ENCODE measurements at places on chromosomes 7 and 10.
A peak's percentile ranks its signal among the peaks of the same experiment; 100 is the strongest.

DNA sequence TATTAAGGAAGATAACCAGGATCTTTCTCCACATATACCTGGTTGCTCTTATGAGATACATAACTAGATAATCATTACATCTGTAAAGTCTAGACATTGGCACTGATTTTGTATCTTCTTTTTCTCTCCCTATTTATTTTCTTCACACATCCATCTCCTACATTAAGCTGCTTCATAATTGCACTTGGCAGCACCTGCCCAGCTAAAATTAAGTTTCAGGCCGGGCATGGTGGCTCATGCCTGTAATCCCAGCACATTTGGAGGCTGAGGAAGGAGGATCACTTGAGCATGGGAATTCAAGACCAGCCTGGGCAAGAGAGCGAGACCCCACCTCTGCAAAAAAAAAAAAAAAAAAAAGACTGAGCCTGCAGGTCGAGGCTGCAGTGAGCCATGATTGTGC is 22.3 kb upstream of the AKR1B1 start:
- no peaks in the 10 kb centered on the region for H3K4me1 ChIP-seq
- peaks cover 3% of the 10 kb centered on the region for H3K27me3 ChIP-seq

DNA sequence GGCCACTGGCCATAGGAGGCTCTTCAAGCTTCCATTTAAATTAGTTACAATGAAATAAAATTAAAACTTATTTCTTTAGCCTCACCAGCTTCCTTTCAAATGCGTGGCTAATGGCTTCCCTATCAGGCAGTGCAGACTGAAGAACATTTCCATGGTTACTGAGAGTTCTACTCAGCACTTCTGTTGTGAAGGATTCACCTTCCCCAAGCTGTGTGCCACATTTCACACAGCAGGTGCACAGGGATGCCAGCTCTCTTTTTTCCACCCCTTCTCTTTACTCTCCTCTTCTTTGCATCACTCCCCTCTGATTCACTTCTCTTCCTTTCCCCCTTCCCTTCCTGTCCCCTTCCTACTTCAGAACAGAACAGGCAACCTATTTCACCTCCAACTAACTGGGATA is 833 bp downstream of the GDF2 start:
- H3K36me3 ChIP-seq: no peaks in the 10 kb centered on the region
- DNase-seq: no peak
- no peak overlapping the region for H3K27ac ChIP-seq
- no peak overlapping the region for H3K4me3 ChIP-seq
- no peaks in the 10 kb centered on the region for H3K4me1 ChIP-seq

DNA sequence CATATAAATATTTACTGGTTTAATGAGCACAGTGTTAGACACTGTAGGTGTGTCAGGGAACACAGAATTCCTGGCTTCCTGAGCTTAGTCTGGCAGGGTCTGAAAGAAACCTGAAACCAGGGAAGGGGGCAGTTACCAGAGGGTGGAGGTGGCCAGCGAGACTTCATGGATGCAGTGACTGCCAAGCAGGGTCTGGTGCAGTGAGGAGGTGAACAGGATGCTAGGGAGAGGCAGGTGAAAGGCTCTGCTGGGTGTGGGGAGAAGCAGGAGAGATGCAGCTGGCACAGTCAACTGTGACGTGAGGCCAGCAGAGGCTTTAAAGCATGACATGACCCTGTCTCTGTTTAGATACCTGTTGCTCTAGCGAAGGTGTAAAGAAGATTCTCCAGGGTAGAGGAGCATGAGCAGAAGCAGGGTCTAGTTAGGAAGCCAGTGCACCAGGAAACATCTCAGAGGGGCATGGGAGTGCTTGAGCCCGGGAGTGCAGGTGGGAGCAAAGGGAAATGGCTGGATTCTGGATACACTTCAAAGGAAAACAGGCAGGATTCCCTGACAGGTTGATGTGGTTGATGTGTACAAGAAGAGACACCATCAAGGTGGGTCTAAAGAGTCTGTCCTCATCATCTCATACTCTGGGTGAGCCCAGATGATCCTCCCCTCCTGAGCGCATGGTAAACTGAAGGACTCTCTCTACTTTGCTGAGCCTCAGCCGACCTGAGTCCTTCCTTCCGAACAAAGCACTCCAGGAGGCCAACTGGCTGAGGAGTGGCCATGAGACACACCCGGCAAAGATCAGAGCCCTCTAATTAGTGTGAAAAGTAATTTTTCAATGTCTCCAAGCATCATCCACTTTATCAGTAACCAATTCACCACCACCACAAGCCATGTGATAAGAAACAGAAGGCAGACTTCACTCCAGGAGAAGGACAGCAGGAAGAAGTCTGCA is 186.8 kb downstream of the COBL start:
- H3K4me1 ChIP-seq: no peaks in the 10 kb centered on the region
- H3K27ac ChIP-seq: no peak overlapping the region
- peaks cover 2% of the 10 kb centered on the region for H3K27me3 ChIP-seq
- no peak overlapping the region for H3K4me3 ChIP-seq

GRCh38 chr10:89431977-89432376 is 17.6 kb downstream of the IFIT5 start:
- no peak overlapping the region for H3K27ac ChIP-seq
- H3K4me3 ChIP-seq: no peak overlapping the region
- H3K27me3 ChIP-seq: peaks cover 33% of the 10 kb centered on the region
- H3K36me3 ChIP-seq: no peaks in the 10 kb centered on the region
- H3K4me1 ChIP-seq: no peaks in the 10 kb centered on the region

GRCh38 chr7:84231157-84231556 is 36.6 kb upstream of the SEMA3A start:
- no peaks in the 10 kb centered on the region for H3K4me1 ChIP-seq
- H3K27ac ChIP-seq: no peak overlapping the region
- no peaks in the 10 kb centered on the region for H3K27me3 ChIP-seq
- no peaks in the 10 kb centered on the region for H3K36me3 ChIP-seq

- H3K36me3 ChIP-seq: peaks cover 64% of the 10 kb centered on the region
- peaks cover 11% of the 10 kb centered on the region for H3K4me1 ChIP-seq
Observed at GRCh38 chr10:810351-810846, 120.9 kb upstream of the DIP2C start.

GRCh38 chr7:130940907-130941306 is 206.9 kb upstream of the KLF14 start:
- H3K4me3 ChIP-seq: peak overlapping the region; percentile 80
- DNase-seq: no peak
- no peaks in the 10 kb centered on the region for H3K27me3 ChIP-seq

GRCh38 chr10:108544500-108545120 is 1378.7 kb downstream of the XPNPEP1 start:
- H3K36me3 ChIP-seq: no peaks in the 10 kb centered on the region
- H3K4me3 ChIP-seq: no peak overlapping the region
- H3K27me3 ChIP-seq: no peaks in the 10 kb centered on the region
- no peaks in the 10 kb centered on the region for H3K4me1 ChIP-seq
- H3K27ac ChIP-seq: no peak overlapping the region
- DNase-seq: peak; percentile 29

DNA sequence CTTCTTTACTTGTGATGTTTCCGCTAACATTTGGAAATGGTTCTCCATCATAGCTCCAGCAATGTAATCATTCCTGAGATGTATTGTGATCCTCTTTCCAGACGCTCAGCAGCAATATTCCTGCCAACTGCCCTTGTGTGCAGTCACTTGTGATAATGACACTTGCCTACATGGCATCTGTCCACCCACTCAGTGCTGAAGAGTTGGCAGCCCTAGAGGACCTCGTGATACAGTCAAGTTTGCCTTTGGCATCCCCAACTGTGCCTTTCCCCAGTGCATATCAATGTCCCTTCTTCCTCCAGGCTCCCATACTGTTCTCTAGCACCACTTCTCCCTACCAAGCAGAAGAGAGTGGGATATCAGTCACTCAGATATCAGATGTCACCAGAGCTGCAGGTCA is 64.9 kb downstream of the MYOF start:
- DNase-seq: no peak
- no peaks in the 10 kb centered on the region for H3K27me3 ChIP-seq
- peaks cover 3% of the 10 kb centered on the region for H3K36me3 ChIP-seq
- no peak overlapping the region for H3K27ac ChIP-seq

- peaks cover 13% of the 10 kb centered on the region for H3K36me3 ChIP-seq
- no peak overlapping the region for H3K27ac ChIP-seq
- H3K27me3 ChIP-seq: peaks cover 6% of the 10 kb centered on the region
- H3K4me3 ChIP-seq: no peak overlapping the region
Observed at GRCh38 chr10:132590752-132591121, 53.1 kb downstream of the INPP5A start.

DNA sequence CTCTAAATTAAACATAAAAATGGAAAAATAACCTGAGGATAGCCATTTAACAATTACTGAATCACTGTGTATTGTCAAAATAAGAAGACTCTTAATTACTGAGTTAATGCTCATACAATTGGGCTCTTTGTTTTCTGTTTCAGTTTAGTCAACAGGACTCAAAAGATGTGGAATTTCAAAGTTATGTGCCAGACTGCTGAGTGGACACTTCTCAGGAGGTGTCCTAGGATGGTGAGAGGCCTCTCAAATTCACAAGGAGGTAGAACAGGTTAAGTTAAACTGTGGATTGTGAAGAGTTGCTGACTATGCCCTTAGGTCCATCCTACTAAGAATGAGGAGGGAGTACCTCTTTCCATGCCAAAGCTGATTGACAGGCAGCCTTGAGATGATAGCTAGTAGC is 157.7 kb upstream of the CHRM2 start:
- no peak overlapping the region for H3K4me3 ChIP-seq
- H3K4me1 ChIP-seq: no peaks in the 10 kb centered on the region
- no peaks in the 10 kb centered on the region for H3K27me3 ChIP-seq

- no peak for DNase-seq
- peaks cover 16% of the 10 kb centered on the region for H3K27me3 ChIP-seq
- peaks cover 20% of the 10 kb centered on the region for H3K4me1 ChIP-seq
Observed at GRCh38 chr10:95810198-95810976, 54.4 kb downstream of the ENTPD1 start.

DNA sequence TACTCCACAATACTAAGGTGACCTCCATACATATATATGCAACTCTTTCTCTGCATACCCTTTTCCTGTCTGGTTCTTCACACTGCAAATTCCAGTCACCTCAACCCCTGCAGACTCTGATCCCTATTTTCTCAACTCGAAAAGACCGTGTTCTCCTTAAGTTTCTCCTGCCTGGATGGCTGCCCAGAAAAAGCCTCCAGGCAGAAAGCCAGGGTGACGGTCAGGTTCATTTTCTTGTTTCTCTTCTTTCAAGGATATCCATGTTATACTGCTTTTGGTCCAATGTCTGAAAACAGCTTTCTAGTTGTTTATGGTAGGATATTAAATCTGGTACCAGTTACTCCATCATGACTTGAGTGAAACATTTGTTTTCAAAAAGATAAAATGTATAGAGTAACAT is 267.8 kb upstream of the MYO3A start:
- H3K27ac ChIP-seq: no peak overlapping the region
- H3K36me3 ChIP-seq: no peaks in the 10 kb centered on the region
- no peaks in the 10 kb centered on the region for H3K4me1 ChIP-seq

DNA sequence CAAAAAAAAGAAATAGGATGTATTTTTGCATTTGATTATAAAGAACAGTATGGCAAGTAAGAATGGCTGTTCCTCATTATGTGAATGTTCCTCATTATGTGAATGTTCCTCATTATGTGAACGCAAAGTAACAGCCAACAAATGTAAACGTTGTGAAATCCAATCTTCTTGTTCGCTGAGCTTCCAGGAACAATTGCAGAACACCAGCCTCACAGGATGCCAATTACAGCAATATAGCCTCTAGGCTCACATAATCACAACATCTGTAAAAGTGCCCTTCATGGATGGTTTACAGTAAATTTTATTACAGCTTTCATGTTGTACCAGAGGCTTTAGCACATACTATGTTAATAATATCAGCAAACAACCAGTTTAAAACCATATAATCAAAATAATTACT is 71.6 kb downstream of the THSD7A start:
- no peak overlapping the region for H3K27ac ChIP-seq
- H3K36me3 ChIP-seq: no peaks in the 10 kb centered on the region
- H3K4me3 ChIP-seq: no peak overlapping the region
- DNase-seq: no peak

DNA sequence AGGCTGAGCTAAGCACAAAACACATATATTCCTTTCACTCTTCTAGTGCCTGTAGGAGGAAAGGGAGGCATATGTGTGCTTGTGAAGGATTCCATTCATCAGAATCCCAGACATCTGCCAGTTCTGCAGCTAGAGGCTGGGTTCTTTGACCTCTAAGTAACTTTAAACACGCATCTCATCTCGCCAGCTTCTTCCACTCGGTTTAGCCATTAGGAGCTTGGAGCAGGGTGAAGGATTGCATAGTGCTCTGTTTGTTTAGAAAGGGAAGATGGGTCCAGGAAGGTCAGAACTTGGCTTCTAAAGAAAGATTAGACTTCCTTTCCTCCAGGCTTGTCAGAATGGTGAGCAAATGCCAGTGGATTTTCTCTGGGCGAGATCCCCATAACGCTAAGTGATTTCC is 43.6 kb downstream of the HK1 start:
- H3K27me3 ChIP-seq: no peaks in the 10 kb centered on the region
- no peak overlapping the region for H3K4me3 ChIP-seq
- H3K36me3 ChIP-seq: peaks cover 25% of the 10 kb centered on the region
- DNase-seq: no peak
- no peak overlapping the region for H3K27ac ChIP-seq
- peaks cover 64% of the 10 kb centered on the region for H3K4me1 ChIP-seq

DNA sequence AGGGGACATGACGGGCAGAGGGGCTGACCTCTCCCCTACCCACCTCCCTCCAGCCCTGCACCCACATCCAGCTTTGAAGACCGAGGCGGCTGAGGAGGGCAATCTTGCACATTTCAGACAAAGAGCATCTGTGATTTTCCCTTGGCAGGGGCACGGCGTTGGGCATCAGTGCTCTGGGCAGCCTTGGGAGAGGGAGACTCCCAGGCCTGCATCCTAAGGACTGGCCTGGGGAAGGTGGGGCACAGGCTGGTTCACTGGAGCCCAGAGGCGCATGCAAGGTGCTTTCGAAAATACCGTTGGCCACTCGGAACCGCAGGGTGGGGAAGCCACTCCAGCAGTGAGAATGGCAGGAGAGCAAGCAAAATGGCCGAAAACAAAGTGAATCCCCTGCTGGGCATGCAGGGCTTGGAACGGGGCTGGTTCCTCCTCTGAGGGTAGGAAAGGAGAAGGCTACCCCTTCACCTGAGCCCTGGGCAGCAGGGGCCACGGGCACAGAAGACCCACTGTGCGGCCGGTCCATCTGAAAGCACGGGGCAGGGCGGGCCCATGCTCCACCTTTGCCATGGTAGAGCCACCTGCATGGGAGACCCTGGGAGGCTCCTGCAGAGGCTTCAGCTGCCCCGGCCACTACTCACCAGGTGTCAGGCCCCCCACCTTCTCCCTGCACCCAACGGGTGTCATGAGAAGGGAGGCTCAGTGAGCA is 49.8 kb downstream of the EBF3 start:
- no peaks in the 10 kb centered on the region for H3K27me3 ChIP-seq
- no peaks in the 10 kb centered on the region for H3K4me1 ChIP-seq
- no peak overlapping the region for H3K4me3 ChIP-seq

DNA sequence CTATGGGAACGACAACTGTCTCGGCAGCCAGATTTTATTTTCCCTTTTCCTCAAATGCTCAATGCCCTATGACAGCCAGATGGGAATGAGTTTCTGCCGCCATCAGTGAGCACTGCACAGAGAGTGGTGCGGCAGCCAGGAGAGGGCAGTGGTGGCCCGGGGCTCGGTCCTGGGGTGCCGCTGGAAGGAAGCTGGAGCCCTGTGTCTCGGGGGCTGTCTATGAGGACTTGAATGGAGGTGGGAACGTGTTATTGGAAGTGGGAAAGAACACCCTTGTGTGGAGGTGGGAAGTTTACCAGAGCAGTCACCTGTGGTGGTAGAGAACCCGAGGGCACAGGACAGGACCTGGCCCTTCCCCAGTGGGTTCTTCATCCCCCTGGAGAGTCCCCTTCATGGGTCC is 35.8 kb downstream of the JAKMIP3 start:
- H3K27me3 ChIP-seq: peaks cover 1% of the 10 kb centered on the region
- H3K36me3 ChIP-seq: no peaks in the 10 kb centered on the region
- DNase-seq: peak; percentile 12

GRCh38 chr10:129331839-129332220 is 135.2 kb upstream of the MGMT start:
- H3K36me3 ChIP-seq: no peaks in the 10 kb centered on the region
- H3K27ac ChIP-seq: no peak overlapping the region
